ENCODE measurements at places on chromosomes 1 and 21.

- no peak for DNase-seq
Measured at GRCh38 chr1:12491656-12492055, 126.4 kb downstream of the DHRS3 start.

DNA sequence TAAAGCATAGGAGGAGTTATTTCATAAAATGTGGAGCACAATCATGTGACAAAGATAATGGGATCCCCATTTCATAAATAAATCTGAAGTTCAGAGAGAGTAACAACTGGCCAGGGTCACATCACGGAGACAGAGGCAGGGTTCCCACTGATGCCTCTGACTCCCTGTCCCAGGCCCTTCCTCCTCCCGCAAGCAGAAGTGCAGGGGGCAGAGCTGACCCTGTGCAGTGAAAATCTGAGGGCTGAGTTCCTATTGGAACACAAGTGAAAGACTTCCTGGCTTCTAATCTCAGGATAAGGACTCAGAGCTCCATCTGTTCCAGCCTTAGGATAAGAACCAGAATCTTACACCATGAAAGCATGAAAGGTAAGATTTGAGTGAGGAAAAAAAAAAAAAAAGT, 22.0 kb downstream of the SELL start:
- no peak for DNase-seq

DNA sequence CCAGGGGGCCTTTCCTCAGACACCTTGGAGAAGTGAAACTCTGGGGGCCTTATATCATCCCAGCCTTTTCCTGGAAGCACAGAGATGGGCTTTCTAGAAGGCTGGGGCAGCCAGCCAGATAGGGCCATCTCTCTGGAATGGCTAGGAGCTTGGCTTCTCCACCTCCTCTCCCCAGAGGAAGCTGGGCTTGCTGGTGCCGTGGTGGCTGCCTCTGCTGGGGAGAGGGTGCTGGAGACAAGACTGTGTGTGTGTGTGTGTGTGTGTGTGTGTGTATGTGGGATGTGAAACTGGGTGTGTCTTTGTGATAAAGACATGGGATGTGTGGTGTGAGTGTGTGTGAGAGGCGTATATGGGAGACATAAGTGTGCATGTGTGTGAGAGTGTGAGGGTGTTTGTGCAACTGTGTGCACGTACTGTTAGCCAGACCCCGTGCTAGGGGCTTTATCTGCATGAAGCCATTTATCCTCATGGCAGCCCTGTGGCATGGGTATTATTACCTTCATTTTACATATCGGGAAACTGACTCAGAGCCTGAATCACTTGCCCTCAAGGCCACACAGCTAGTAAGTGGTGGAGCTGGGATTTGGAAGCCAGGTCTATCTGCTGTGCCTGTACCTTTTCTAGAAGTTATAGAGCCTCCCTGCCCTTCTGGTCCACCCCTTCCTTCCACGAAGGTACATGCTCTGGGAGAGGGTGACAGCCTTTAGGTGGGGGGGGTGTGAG, 44.2 kb downstream of the PTPRU start:
- no peak for DNase-seq

DNA sequence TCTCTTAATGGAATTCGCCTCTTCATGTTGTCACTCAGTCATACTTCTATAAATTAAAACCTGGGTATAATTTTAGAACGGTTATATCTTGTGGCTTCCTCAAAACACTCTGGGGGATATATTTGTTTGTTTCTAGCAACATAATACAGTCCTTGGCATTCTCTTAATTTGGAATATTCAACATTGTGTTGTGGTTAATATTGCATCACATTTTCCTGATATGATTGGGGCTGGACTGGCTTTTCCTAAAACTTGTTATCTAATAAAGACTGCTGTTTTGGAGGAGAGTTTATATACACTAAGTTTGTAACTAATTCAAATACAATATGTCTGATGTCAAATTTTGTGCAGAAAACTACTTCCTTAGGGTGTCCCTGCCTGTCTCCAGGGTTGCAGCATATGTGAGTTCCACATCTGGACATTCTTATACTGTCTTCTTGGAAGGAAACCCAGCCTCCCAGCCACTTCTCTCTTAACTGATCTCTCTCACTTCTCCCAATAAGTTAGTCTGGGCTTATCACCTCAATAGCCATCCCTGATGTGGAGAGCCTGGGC, 892.6 kb downstream of the MRPL39 start:
- no peak for DNase-seq

GRCh38 chr1:225652729-225653462, at the start of gene ENAH:
ENAH (minus strand) TSS chr1:225653123; CDS start chr1:225652690, 433 bp downstream.
- peak; percentile 41 for DNase-seq

GRCh38 chr1:200162877-200163276, 135.4 kb downstream of the NR5A2 start:
- no peak for DNase-seq

GRCh38 chr1:4597020-4597419, 57.4 kb upstream of the AJAP1 start:
- no peak for DNase-seq

- no peak for DNase-seq
Measured at GRCh38 chr1:67809887-67810286, 23.4 kb downstream of the GNG12 start.

DNA sequence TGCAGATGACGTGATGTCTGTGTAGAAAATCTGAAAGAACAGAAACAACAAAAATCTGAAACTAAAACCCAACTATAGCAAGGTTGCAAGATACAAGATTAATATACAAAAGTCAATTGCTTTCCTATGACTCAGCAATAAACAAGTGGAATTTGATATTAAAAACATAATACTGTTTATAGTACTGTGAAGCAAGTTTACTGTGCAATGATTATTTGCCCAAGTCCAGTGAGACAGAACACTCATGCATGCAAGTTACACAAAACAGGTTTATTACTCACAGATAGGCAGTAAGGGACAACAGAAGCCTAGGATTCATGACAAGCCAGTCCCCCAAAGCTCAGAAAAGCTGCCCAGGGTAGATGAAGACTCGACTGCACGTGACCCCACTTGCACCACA, 62.4 kb upstream of the RAB4A start:
- DNase-seq, result no peak

DNA sequence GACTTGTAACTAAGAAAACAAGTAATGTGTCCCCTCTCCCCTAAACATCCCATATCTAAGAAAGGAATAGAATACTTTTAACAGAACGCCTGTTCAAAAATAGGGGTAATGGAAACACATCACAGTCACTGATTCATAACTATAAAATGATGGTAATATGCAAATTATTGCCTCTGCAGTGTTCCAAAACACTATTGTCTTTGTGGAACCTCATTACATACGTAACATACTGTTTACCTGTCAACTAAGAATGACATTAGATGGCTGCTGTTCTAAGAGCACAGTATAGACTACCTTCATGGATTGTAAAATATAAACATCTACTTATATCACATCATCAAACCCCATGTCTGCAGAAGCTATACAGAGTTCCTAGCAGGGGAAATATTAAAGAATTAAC, 3.4 kb upstream of the BCL2L15 start:
- DNase-seq, result no peak

GRCh38 chr1:5423109-5423508, 569.1 kb downstream of the NPHP4 start:
- DNase-seq, result peak; percentile 32

DNA sequence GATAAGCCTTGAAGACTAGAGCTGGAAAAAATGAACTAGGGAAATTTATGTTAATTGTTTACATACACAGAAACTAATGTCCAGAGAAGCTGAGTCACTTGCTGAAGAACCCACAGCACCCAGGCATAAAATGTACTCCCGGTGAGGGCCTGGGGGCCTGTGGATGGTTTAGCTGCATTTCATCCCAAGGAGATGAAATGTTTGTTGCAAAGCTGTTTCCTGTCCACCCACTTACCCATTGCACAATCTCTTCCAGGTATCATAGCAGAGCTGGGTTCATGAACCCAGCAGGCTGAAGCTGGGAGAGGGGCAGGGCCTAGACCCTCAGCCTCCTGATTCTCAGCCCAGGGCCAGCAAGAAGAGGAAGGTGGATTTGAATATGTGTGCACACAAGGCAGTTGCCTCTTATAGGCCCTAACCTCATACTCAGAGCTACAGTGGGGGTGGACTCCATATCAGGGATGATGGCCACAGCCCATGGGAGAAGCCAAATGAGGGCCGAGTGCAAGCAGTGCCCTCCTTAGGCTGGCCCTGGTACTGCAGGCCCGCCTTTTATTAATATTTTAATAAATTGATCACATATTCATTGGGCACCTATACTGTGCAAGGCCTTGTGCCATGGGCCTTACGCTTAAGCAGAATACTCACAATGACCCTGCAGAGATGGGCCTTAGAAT, 110.8 kb downstream of the LACTBL1 start:
- peak; percentile 11 for DNase-seq

DNA sequence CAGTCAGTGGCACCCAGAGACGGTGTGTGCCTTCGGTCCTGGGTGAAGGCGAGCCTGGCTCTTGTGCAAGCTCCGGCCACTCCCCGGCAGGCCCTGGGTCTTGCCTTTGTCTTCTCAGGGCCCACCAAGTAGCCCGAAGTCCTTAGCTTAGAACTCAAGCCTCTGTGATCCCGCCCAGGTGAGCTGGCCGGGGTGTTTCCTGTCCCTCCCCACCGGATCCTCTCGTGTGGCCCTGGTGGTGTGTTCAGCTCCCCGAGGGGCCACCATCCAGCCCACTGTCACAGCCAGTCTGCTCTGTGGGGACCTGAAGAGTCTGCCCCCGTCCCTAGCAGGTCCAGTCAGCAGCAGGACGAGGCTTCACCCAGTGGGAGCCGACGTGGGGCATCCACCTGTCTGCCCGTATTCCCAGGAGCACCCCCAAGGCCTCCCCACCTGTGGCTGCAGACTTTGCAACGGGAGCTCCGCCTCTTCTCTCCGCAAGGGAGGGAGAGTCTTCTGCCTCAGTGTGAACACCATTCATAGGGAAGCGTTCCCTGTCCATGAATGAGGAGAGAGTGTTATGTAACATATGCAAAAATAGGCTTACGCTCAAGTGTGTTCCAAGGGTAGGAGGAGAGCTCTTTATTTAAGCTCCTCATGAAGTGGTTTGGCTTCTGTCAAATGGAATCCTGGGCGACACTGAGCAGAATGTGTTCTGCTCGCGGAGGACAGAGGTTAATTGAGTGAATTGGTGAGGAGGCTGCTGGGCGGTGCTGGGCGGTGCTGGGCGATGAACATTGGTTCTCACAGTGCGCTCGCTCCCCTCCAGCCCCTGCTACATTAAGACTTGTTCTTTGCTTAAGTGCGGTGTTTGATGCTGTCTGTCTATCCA, 108.9 kb downstream of the CRYAA start:
- no peak for DNase-seq

GRCh38 chr1:75233302-75233929, 99.2 kb downstream of the LHX8 start:
- DNase-seq, result no peak

DNA sequence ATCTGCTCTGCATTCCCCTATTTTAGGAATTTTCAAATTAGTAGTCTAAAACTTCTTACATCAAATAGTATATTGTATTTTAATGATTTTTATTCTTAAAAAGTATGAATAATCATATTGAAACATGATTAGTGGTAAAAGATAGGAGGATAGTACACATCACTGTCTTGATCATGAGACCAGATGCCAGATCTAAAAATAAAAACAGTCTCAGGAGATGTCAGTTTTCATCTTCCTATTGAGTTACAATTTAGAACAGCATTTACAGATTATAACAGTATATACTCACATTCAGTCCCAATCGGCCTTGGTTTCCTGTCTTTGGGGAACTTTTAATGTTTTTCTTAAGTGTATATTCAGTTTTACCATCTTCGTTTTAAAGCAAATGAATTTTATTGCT, 95.9 kb downstream of the USP25 start:
- no peak for DNase-seq

DNA sequence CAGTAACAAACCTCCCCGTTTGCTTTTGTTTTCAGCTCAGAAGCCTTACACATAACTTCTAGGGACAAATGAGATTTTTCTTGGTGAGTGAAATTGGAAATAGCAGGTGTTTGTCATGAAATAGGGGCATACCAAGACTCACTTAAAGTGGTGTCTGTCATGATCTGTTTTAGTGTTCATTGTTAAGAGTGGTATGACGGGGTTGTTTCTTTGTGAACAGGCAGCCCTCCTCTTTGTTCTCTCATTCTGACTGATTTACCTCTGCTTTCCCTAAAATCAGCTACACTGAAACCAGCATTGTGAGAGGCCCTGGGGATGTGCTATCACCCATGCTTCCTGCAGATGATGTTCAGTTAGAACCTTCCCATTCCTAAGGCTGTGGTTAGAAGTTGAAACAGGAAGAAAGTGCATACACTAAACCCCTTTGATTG, 2.5 kb upstream of the ERO1B start:
- peak; percentile 18 for DNase-seq

DNA sequence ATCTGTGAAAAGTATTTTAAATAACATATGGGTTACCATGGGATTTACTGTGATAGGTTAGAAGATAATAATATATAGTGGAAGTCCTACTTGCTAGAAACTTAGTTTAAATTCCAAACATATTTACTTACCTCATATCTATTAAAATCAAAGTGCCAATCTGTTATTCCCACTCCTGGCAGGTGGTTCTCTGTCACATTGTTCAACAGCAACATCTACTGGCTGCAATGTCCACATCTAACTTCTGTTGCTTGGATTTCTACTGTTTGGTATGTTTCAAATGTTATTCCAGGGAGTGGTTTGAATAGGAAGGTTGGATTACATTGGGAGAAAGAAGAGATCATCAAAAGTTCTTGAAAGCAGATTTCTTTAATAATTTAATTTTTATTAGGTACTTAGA, 122.5 kb upstream of the NCAM2 start:
- DNase-seq, result no peak

- peak; percentile 76 for DNase-seq
Measured at GRCh38 chr1:6423321-6423999, 1.1 kb upstream of the ESPN start.
